ENCODE measurements at places on chromosomes 2 and 18.

DNA sequence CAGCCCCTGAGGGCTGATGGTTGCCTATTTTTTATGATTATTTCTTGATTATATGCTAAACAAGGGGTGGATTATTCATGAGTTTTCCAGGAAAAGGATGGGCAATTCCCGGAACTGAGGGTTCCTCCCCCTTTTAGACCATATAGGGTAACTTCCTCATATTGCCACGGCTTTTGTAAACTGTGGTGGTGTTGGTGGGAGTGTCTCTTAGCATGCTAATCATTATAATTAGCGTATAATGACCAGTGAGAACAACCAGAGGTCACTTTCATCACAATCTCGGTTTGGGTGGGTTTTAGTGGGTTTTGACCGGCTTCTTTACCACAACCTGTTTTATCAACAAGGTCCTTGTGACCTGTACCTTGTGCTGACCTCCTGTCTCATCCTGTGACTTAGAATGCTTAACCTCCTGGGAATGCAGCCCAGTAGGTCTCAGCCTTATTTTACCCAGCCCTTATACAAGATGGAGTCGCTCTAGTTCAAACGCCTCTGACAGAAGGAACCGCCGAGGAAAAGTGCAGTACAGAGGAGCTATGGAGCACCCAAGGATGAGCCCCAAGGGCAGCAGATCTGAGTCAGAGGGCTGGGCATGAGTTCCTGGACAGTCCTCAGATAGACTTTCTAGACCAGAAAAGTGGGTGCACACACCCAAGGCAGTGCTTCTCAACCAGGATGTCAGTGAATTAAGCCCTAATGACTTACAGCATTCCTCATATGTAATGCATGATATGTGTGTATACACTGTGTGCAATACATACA, 37.1 kb upstream of the ASAP2 start:
- no peak for DNase-seq

DNA sequence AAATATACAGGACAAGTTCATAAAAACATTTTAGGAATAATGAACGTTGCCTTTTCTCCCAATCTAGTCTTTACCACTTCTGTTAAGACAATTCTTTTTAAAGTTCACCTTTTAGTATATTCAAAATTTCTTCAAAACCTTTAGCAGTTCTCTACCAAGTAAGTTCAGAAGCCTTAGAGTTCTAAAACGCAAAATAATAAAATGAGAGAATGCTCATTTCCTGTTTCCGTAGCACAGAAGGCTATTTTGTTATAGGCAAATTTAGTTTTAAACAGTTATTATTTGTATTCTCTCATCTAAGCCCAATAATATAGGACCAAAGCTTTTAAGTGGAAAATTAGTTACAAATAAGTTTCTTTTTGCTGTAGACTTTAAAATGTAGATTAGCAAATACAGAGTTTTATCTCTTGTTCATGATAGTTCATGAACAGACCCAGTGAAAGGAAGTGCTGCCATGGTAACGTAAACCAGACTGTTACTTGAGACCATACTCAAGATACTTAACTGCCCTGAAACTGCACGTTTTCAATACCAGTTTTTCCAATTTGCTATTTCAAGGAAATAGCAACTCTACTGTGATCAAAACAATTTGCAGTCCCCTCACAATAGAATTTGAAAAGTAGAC, 173.1 kb upstream of the STON1 start:
- no peak for DNase-seq

- peak; percentile 87 for DNase-seq
Measured at GRCh38 chr18:10928772-10929373, 220.5 kb downstream of the PIEZO2 start.

- DNase-seq = no peak
Measured at GRCh38 chr2:226031647-226032501, 632.4 kb downstream of the NYAP2 start.

DNA sequence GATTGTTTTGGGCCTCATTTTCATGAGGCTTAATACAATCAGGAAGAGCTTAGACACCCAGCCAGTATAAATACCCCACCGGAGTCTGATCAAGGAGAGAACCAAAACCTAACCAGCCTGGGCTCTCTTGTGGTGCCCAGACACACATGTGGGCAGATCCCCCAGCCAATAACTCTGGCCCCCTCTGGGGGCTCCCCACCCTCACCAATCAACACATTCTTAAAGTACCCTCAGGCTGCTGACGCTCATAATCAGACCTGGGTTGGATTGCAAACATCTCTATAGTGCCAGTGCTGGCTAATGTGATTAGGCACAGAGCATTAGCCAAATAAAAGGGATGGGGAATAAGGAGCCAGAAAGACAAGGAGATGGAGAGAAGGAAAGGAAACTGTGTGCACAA, 329.6 kb downstream of the BCL11A start:
- no peak for DNase-seq

GRCh38 chr2:47721296-47721695, 61.6 kb upstream of the MSH6 start:
- DNase-seq = no peak

DNA sequence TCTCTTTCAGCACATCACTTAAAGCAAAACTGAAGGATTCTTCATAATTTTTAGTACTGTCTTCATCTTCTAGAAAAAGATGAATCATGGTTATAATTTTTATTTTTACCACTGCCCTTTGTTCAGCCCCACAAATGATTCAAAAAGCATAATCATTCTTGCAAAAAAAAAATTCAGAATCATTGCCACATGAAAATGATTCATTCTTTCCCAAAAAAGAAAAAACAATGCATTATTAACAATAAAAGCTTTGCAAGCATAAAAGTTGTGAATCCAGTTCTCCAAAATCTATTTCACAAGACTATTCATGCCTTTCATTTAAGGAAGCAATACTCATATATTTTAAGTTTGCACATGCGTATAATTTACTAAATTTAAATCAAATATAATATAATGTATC, 204.8 kb downstream of the RBM43 start:
- no peak for DNase-seq

DNA sequence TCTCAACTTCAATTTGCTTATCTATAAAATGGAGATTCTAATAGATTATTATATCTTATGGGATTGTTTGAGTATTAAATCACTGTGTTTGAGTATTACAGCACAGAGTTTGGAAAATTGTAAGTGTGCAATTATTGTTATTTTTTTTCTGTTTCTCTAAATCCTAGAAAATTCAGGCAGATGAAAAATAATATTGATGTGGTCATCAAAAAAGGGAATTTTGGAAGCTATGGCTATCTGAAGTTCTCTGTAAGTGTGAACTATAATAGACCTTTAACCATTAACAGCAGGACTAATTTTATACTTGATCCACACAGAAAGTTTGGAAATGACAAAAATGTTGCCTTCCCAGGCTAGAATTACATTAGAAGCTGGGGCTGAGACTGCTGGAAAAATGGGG, 393.2 kb downstream of the SUCLG1 start:
- DNase-seq = no peak

GRCh38 chr2:135744760-135745314, 3.2 kb downstream of the UBXN4 start:
- no peak for DNase-seq

DNA sequence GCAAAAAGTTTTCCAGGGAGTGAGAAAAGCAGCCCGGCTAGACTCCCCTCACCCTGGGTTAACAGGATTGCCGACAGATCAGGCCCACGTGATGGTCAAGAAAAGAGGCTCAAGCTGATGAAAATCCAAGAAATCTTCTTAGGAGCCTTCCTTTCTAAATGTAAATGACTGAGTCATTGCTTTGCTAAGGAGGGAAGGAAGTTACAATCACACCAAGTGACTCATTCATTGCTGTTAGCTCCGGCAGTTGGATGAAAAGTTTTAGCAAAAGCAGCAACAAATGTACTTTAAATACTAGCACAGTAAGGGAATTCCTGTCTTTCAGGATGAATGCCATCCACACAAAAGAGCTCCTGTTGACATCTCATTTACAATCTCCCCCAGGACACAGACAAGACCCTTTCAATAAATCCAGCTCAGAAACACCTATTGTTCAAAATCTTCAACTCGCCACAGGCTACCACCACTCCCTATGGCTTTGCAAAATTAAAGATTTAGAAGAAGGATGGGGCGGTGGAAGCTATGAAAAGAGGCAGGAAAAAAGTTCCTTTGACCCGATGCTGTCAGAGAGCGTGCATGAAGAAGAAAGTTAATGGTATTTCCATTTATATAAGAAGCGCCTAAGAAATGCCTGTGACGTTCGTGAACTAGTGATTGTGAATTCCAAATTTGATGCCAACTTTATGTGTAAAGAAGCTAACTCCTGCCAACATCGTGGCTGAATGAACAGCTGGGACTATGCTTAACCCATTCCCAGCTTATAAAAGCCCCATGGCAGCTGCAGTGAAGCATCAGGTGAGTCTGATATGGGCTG, 153.7 kb downstream of the TGIF1 start:
- no peak for DNase-seq

DNA sequence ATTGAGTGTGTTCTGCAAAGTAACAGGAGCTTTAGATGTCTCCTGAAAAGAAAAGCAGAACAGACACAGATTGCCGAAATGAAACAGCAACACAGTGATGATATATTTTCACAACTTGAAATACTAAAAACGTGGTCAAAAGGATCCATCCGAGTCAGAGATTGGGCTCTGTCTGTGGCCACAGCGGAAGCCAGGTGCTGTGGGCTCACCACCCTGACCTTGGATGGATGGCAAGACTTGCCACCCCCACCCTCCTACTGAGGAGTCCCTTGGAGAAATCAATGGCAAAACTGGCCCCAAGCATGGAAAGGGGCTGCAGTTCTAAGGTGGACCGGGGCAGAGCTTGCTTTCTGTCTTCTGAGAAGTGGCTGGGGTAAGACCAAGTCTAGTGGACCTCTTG, 31.4 kb upstream of the ACKR3 start:
- DNase-seq = no peak

GRCh38 chr2:196884368-196884767, 42.1 kb downstream of the PGAP1 start:
- no peak for DNase-seq

GRCh38 chr18:5582076-5582475, 38.3 kb upstream of the EPB41L3 start:
- DNase-seq = no peak

DNA sequence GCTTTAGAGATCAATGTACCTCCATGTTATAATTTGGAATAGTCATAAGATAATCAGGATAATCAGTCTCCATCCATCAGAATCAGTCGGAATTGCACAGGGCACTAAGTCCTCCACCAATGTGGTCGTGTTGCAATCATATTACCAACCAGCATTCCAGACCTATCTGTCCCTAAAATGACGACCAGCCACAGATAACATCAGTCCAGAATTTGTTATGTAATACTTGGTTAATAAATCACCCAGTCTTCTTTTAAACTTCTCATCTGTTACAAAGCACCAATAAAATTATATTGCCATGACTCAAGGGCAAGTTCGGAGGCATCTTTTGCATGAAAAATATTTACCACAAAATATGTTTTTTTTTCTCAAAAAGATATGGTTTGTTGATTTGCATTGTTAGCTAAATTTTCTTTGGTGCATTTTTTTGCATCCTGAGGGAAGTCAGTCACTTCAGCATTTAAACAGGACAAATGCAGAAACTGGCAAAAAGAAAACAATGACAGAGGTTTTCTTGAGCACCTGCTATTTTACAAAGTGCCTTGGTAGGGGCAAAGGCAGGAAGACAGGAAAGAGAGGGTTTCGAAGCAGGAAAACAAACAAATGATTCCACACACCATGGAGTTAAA, 29.3 kb downstream of the PIEZO2 start:
- DNase-seq = no peak

- peak; percentile 15 for DNase-seq
Measured at GRCh38 chr2:101173707-101174295, 22.6 kb upstream of the TBC1D8 start.

GRCh38 chr2:11573418-11574175, 39.8 kb downstream of the GREB1 start:
- DNase-seq = no peak

DNA sequence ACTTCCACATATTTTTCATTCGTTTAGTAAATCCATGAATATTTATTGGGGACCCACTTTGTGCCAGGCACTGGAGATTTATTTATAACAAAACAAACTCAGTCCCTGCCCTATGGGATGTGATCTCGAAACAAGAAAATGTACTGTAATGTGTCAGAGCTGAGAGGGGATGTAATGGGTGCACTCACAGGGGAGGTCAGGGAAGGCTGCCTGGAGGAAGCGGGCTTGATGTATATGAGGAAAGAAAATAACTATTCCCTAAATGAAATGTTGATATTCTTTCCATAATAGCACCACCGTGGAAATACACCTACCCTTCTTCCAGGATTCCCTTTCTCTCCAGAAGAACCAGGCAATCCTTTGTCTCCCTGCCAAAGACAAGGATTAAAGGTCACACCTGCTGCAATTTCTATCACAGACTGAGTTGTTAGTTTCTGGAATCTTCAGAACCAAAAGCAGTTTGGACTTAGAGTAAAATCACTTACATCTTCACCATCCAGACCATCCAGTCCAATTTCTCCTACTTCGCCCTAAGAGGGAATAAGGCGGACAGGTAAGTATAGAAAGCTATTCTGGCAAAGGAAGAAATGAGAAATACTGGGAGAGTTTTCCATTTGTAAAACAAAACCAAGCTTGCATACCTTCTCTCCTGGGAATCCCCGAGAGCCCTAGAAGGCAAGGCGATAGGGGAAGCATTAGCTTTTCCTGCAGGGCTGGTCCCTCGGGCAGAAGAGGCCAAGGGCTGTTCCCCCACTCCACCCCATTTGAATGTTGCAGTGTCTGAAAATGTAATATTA, 55.0 kb downstream of the COL6A3 start:
- no peak for DNase-seq

DNA sequence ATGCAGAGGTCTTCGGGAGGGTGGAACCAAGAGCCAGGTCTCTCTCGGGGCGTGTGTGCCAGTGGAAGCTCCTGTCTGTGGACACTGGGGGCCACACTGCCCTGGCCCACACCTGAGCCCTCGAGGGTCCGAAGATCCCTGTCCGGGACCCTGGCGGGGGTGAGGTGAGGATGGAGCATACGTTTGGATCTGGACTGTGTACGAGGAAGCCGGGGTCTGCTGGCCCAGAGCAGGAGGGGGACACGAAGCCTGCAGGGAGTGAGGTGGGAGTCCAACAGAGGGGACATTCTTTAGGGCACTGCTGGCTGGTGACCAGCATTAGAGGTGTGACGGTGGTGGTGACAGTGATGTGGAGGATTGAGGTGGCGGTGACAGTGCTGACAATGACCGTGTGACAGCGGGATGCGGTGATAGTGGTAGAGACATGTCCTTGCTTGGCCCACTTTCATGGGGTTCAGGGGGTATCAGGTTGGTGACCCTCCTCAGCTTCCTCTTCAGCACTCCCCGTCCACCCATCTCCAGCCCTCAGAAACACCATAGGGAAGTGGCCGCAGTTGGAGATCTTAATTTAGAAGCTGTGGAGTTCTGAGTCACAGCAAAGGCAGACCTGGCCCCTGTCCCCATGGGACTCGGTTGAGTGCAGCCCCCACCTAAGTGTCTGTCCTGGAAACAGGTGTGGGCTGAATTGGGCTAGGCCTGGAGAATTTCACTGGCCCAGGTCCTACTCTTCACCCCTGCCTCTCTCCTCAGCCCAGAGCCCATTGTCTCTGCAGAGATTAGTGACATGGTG, 252.0 kb downstream of the DYSF start:
- no peak for DNase-seq

- no peak for DNase-seq
Measured at GRCh38 chr18:70384181-70384790, 95.4 kb downstream of the SOCS6 start.

GRCh38 chr2:38634684-38635083, 31.2 kb upstream of the GALM start:
- DNase-seq = peak; percentile 48
